Activated naive CD4-positive, alpha-beta T cell treated with anti-CD3 and anti-CD28 coated beads, Interleukin-2, amount 10 ng/mL, durations not matched to agents 5 hours and 36 hours (primary cell): ENCODE measurements at places on chromosomes 7 and 10. TPM values are rescaled to one million over a fixed set of nuclear protein-coding genes. Genes with fewer than 3 reads are reported as not detected.

GHRHR gene
- not detected for total RNA-seq

SNCG gene
- 0.68 TPM for total RNA-seq

SFTPA1 gene
- total RNA-seq: not detected

LMOD2 gene
- total RNA-seq: not detected

HABP2 gene
- not detected for total RNA-seq

HPS1 gene
- 79.6 TPM for total RNA-seq

UFSP1 gene
- total RNA-seq: 4.9 TPM

FOXI2 gene
- total RNA-seq: not detected

KIF11 gene
- 62.1 TPM for total RNA-seq

KCTD7 gene
- 34.6 TPM for total RNA-seq

C10orf53 gene
- total RNA-seq: not detected

TMEM176A gene
- not detected for total RNA-seq

ZCCHC24 gene
- total RNA-seq: 0.94 TPM

PIP gene
- total RNA-seq: not detected

SPAG6 gene
- total RNA-seq: not detected

PRF1 gene
- 57.4 TPM for total RNA-seq

PRPS1L1 gene
- total RNA-seq: not detected

FAM131B gene
- 0.55 TPM for total RNA-seq

AZGP1 gene
- not detected for total RNA-seq

TEX36 gene
- total RNA-seq: not detected

MMRN2 gene
- not detected for total RNA-seq

PRTFDC1 gene
- total RNA-seq: 0.81 TPM

ASB15 gene
- total RNA-seq: not detected

RBP3 gene
- total RNA-seq: not detected

CAMK1D gene
- total RNA-seq: 12.5 TPM

EEF1AKMT2 gene
- total RNA-seq: 25.2 TPM

EPHA1 gene
- total RNA-seq: 13.4 TPM

TMEM273 gene
- 17.3 TPM for total RNA-seq

CNNM1 gene
- total RNA-seq: 1.0 TPM
